ENCODE measurements at places on chromosomes 11 and 22.

- DNase-seq: peak; percentile 15
These were observed 30.4 kb downstream of the NEAT1 start for GRCh38 chr11:65452806-65453490.

- DNase-seq: no peak
These were observed 48.7 kb upstream of the APOA1 start for GRCh38 chr11:116885951-116886655.

DNA sequence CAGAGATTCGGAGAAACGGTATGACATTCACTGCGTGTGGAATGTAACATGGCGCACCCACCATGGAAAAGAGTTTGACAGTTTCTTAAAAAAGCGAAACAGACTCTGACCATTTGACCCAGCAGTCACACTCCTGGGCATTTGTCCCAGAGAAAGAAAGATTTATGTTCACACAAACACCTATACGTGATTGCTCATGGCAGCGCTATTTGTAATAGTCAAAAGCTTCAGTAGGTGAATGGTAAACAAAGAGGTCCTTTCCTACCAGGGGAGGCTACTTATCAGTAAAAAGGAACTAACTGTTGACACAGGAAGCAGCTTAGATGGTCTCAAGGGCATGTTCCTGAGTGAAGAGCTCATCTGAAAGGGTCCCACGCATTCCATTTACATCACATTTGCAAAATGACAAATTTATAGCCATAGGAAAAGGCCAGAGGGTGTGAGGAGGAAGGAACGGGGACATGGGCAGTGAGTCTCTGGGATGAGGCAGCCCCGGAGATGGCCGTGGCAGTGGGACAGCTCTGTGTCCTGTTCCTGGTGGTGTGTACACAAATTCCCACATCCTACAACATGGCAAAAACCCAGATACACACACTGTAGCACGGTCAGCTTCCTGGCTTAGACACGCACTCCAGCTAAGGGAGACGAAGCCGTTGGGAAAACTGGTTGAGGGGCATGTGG, 14.6 kb upstream of the KRTAP5-6 start:
- DNase-seq: no peak

DNA sequence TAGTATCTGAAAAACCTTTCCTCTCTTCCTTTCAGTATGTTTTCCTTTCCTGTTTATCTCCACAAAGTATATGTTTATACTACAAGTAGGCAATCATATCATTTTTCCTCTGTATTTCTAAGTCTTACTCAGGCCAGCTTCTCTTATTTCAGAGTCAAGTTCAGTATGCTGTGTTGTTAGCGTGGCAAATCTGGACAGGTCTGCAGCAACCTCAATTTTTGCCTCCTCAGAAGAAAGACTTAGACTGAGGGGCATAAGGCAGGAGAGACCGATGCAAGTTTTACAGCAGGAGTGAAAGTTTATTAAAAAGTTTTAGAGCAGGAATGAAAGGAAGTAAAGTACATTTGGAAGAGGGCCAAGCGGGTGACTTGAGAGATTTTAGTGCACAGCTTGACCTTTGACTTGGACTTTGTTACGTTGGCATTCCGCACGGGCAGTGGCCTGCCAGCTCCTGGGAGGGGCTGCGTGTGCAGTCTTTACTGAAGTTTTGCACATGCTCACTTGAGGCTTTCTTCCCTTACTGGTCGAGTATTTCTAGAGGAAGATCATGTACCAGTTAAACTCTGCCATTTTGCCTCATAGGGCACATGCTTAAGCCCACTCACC, 343.2 kb downstream of the NTM start:
- no peak for DNase-seq

- no peak for DNase-seq
These were observed 805.6 kb upstream of the LRRC4C start for GRCh38 chr11:42265072-42265471.

DNA sequence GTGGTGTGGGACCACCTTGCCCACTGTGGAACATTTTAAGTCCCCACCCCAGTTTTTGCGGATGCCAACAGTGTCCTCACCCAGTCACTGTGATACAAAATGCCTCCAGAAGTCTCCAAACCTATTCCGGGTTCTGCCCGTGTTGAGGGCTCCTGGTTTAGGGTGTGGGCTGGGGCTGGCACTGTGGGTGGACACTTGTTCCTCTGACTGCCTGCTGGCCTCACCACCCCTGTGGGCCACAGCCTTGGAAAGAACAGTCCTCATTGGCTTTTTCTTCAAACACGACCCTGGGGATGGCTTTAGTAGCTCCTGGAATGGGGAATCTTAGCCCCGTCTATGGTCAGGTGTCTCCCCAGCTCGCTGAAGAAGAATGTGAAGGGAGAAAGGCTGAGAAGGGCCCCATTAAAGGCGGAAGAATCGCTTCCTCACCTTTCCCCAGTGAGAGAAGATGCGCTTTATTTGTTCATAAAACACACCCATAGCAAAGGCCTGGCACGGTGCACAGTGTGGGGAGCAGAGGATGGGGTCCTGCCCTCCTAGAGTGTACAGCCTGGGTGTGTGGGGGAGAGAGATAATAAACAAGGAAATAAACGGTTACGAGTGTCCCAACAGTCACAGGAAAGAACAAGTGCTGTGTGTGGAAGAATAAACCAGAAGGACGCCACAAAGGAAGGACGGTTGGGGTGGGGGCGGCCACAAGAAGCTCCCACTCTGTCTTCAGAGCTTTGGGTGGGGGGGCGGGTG, 91.6 kb upstream of the SLC22A12 start:
- no peak for DNase-seq

Data from CD8-positive, alpha-beta memory T cell (primary cell).